ENCODE measurements at places on chromosomes 1 and 21.

GRCh38 chr1:16152481-16153087, 3.3 kb downstream of the EPHA2 start:
- no peak for DNase-seq

GRCh38 chr1:231693361-231694074, 66.9 kb downstream of the DISC1 start:
- DNase-seq: no peak

DNA sequence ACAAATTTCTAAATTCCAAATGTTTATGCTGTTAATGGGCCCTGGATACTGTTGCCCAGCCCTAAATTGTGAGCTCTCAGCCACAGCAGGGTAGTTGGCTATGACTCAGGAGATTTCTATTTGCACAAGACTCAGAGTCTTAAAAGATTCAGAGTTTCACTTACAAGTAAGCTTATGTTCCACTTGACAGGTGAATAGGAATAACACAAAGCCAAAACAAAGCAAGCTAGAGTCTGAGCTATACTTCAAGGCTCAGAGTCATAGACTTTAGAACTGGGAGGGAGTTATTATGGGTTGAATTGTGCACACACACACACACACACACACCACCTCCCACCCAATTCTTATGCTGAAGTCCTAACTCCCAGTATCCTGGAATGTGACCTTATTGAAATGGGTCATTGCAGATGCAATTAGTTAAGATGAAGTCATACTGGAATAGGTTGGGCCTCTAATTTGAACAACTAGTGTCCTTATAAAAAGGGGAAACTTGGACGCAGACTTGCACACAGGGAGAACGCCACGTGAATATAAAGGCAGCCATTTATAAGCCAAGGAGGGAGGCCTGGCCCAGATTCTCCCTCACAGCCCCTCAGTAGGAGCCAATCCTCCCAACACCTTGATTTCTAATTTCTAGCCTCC, 30.2 kb downstream of the PRDX6 start:
- DNase-seq: peak; percentile 54

- no peak for DNase-seq
Measured at GRCh38 chr1:74943046-74943445, 191.1 kb upstream of the LHX8 start.

- DNase-seq: no peak
Measured at GRCh38 chr1:23506376-23507107, 22.6 kb upstream of the ASAP3 start.

GRCh38 chr1:61797045-61797755, 54.9 kb downstream of the PATJ start:
- DNase-seq: no peak

- DNase-seq: no peak
Measured at GRCh38 chr1:199226163-199226562, 587.3 kb downstream of the PTPRC start.

- peak; percentile 23 for DNase-seq
Measured at GRCh38 chr1:119081700-119082099, 58.8 kb downstream of the WARS2 start.

- peak; percentile 76 for DNase-seq
Measured at GRCh38 chr1:109490029-109490933, 3.6 kb upstream of the CYB561D1 start.

GRCh38 chr1:48371598-48371997, 100.4 kb downstream of the SPATA6 start:
- DNase-seq: no peak

- DNase-seq: peak; percentile 49
Measured at GRCh38 chr1:156490401-156491032, 10.1 kb downstream of the MEF2D start.

GRCh38 chr21:42747746-42748351, 94.4 kb downstream of the PDE9A start:
- DNase-seq: no peak

- DNase-seq: no peak
Measured at GRCh38 chr1:85611425-85611824, 30.9 kb downstream of the CCN1 start.

DNA sequence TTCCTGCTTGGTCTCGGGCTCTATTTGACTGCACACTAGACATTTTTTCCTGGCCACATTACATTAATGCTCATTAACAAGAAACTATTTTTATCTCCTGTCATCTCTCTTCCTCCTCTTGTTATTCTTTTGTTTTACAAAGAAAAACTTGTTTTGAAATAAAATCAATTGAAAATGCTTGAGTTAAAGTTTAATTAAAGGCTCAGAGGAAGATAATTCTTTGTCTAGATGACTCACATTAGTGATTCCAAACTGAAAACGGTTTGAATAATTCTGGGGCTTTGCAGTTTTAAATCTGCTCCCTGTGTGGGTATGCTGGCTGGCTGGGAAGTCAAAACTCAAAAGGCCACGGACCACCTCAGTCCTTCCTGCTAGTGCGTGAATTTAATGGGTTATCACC, 29.6 kb downstream of the RGS5 start:
- DNase-seq: no peak

GRCh38 chr21:46655230-46655629, 19.8 kb downstream of the PRMT2 start:
- no peak for DNase-seq

DNA sequence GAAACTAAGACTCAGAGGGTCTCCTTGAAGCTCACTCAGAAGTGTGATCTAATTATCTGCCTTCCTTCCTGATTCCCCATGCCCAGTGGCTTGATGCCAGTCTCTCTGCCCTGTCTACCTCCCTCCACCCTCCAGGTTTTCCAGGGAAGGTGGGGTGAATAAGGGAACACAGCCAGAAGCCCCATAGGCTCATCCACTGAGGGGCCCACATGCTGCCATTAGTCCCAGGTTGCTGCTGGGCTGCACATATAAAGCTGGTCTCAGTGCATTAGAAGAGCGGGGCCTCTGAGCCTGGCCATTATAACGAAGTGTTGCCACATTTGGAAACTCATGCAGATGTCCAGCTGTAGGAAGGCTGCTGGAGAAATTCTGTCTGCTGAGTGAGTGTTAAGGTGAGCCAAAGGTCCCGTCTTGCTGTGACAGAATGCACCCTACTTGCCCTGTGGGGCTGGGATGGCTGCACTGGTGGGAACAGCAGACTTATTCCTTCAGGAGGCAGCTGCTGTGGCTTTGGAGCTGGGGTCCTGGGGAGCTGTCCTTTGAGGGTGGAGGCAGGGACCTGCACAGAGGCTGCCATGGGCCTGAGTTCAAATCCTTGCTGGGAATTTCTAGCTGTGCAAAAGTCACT, 2.9 kb downstream of the ADORA1 start:
- no peak for DNase-seq

GRCh38 chr1:214326406-214326805, 45.4 kb downstream of the SMYD2 start:
- no peak for DNase-seq

DNA sequence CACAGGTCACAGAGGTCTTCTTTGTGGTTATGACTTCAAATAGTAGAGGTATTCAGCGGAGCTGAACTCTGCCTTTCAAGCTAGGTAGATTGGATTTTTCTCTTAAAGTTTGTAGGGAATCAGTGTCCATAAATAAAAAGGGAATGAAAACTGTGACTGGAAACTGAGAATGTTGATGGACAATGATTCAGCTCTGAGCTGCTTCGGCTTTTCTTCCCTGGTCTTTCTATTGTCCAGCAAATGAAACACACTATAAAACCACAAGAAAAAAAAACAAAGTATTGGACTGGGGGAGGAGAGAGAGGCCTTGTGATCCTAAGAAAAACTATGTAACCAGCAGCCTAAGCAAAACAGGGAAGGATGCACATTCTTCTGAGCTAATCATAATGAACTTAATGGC, 11.1 kb downstream of the TNNI3K start:
- peak; percentile 16 for DNase-seq

GRCh38 chr21:36701756-36702621, 3.1 kb downstream of the SIM2 start:
- DNase-seq: peak; percentile 10

DNA sequence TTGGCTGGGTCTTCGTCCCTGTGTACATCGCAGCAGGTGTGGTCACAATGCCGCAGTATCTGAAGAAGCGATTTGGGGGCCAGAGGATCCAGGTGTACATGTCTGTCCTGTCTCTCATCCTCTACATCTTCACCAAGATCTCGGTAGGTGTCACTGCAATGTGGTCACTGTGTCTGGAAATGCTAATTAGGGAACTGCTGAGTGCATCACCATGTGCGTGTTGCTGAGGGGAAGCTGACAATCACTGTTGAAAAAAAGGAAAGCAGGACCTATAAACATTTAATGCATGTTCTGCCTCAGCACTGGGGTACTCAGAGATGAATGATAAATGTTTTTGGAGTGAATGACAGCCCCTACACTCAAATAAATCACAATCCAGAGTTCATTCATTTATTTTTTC, 6.8 kb downstream of the SLC5A9 start:
- DNase-seq: no peak

DNA sequence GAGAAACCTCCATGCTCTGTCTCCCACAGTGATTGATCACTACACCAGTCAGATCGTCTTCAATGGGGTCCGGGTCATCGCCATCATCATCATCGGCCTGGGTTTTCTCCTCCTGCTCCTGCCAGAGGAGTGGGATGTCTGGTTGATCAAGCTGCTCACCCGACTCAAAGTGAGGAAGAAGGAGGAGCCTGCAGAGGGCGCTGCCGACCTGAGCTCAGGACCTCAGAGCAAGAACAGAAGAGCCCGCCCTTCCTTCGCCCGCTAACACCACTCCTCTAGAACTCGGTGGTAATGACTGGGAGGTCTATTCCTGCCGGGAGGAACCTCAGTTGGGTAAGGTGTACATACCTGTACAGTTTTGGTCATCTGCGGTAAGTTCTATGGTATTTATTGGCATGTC, 50.3 kb upstream of the COA6 start:
- DNase-seq: peak; percentile 16

- no peak for DNase-seq
Measured at GRCh38 chr1:192133350-192133926, 24.8 kb upstream of the RGS18 start.

- no peak for DNase-seq
Measured at GRCh38 chr1:36918604-36919003, 115.7 kb downstream of the GRIK3 start.

DNA sequence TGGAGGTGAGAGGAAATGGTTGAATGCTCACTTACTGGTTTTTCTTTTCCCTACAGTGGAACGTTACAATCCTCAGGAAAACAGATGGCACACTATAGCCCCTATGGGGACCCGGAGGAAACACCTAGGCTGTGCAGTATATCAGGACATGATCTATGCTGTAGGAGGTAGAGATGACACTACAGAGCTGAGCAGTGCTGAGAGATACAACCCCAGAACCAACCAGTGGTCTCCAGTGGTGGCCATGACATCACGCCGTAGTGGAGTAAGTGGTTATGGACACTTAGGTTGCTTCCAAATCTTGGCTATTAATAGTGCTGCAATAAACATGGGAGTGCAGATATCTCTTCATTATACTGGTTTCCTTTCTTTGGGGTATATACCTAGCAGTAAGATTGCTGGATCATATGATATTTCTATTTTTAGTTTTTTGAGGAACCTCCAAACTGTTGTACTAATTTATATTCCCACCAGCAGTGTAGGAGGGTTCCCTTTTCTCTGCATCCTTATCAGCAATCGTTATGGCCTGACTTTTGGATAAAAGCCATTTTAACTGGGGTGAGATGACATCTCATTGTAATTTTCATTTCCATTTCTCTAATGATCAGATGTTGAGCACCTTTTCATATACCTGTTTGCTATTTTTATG, 48.8 kb upstream of the DARS2 start:
- no peak for DNase-seq

DNA sequence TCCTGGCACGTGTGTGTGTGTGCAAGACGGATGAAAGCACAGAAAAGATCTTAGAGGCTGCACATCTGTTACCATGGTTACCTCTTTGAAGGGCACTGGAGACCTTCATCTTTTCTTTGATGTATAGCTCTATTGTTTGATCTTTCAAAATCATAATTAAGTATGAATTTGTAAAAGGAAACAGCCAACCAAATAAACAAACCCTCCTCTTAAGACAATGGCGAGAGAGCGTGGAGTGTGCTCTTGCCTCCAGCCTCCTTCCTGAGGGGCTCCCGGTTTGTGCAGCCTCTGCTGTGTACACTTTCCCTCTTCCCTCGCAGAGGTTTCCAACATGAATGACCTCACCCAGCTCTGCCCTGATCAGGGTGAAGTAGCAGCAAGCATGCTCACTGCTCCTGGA, 27.9 kb downstream of the CACNA1S start:
- DNase-seq: no peak

DNA sequence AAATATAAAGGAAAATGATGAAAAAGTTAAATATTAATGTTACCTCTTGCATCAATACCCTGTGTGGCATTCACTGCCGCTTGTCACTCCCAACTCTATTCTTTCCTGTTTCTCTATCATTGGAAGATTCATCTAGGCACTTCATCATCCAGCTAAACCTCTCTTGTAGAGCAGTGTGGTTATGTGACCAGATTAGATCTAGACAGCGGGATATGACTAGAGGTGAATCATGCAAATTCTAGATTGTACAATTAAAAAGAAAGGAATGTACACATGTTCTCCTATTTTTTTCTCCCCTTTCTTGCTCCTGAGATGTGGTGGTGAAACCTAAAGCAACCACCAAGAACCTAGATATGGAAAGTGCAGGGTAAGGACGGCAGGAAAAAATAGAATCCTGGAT, 174.1 kb downstream of the LBR start:
- DNase-seq: no peak

- no peak for DNase-seq
Measured at GRCh38 chr1:183896466-183897048, 91.6 kb downstream of the RGL1 start.

GRCh38 chr1:78155121-78155520, 109.4 kb downstream of the GIPC2 start:
- DNase-seq: no peak

DNA sequence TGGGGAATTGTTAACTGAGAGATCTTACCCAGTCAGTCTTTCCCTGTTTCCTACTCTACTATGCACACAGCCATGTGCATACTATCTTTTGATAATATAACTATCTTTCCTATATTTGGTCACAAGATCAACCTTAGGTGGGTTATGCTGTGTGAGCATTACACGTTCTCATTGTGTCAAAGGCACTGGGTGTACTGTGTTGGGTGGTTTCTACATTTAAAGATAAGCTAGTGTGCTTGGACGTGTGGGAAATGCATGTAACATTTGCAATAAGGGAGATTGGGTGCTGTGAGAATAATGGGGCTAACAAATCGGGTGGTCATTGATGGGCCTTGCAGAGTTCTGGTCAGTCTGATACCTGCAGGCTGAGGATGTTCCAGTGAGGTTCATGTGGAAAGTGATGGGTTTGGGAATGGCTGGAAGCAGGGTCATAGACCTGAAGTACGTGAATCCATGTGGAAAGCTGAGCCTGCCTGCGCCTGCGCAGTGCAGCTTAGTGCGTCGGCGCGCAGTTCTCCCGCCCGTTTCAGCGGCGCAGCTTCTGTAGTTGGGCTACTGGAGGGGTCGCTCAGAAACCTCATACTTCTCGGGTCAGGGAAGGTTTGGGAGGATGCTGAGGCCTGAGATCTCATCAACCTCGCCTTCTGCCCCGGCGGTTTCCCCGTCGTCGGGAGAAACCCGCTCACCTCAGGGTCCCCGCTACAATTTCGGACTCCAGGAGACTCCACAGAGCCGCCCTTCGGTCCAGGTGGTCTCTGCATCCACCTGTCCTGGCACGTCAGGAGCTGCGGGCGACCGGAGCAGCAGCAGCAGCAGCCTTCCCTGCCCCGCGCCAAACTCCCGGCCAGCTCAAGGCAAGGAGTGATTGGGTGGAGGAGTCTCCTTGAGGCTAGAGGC, at the start of gene MSH4:
MSH4 (plus strand) TSS at position 507 of the 897 bp plus-strand sequence; CDS start at position 611, 104 bp downstream.
- no peak for DNase-seq

GRCh38 chr21:30227633-30228404, 11.9 kb upstream of the CLDN8 start:
- peak; percentile 76 for DNase-seq

- peak; percentile 89 for DNase-seq
Measured at GRCh38 chr1:110150330-110151174, at the start of gene SLC6A17. Gene SLC6A17 (plus strand): TSS chr1:110150494. CDS start chr1:110166930, 16,436 bp downstream.
